Astrocyte (in vitro differentiated cells and primary cell): ENCODE measurements at places on chromosomes 7 and 10.
A peak's percentile ranks its signal among the peaks of the same experiment; 100 is the strongest.

DNA sequence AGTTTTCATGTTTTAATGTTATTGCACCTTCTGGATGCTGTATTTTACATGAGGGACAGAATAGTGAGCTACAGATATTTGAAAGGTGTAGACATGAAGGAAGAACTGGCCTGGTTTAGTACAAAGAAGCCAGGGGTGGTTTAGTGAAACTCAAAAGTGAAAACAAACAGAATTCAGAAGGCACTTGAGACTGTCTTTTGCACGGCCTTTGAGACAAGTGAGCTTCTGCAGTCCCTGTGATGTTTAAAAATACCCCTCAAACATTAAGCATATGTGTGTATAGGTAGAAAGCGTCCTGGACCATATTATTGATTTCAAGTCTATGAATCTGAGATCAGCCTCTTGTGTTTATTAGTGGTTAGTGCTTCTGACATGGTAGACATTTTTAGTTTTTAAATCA, 118.9 kb downstream of the CDK14 start:
- DNase-seq, result no peak

- no peak for DNase-seq
Measured at GRCh38 chr7:105596866-105597265, 15.6 kb upstream of the EFCAB10 start.

DNA sequence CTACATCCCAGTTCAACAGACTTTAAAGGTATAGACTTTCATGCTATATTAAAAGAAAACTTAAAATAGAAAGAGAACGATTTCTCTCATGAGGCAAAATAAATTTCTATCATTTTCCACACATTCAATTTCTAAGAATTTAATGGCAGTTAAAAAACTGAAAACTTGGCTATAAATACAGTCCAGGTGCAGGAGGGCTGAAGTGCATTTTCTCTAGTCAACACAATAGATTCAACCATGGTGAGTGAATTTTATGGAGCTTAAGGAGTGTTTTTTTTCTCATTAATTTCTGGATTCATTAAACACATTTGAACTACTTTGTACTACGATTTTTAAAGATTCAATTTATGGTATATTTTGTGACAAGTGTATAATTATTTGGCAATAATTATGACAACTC, 240.8 kb upstream of the SLC26A5 start:
- no peak for DNase-seq

GRCh38 chr10:9305018-9305655, 1250.6 kb downstream of the GATA3 start:
- DNase-seq, result no peak

- peak; percentile 26 for DNase-seq
Measured at GRCh38 chr10:115857856-115858255, 415.1 kb downstream of the GFRA1 start.

GRCh38 chr7:154559454-154559853, 443.5 kb downstream of the PAXIP1 start:
- DNase-seq, result no peak

- DNase-seq, result no peak
Measured at GRCh38 chr10:89575031-89575430, 39.6 kb upstream of the SLC16A12 start.

DNA sequence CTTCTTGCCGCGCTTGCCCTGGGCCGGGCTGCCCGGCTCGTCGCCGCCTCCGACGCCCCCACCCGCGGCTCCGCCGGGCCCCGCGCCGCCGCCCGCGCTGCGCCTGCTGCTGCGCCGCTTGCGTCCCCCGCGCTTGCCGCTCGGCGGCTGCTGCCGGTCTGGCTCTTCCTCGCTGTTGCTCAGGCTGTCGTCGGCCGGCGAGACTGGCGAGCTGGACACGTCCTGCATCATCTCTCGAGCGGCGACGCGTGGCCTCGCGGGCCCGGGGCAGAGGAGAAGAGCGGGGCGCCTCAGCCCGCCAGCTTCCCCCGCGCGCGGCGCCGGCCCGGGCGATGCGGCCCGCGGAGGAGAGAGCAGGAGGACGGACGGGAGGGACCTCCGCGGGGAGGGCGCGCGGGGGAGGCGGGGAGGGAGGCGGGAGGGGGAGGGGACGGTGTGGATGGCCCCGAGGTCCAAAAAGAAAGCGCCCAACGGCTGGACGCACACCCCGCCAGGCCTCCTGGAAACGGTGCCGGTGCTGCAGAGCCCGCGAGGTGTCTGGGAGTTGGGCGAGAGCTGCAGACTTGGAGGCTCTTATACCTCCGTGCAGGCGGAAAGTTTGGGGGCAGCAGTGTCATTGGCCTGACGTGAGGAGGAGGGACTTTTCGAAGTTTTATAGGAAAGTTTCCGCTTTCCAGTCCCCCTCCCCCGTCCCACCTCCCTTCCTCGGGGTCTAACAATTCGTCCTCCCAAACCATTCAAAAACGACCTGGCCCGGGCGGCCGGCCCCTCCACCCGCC, at the start of gene TWIST1:
TSS of gene TWIST1 (minus strand) at position 546 of the 779 bp plus-strand sequence. CDS start at position 231, 315 bp downstream.
- peak; percentile 87 for DNase-seq

DNA sequence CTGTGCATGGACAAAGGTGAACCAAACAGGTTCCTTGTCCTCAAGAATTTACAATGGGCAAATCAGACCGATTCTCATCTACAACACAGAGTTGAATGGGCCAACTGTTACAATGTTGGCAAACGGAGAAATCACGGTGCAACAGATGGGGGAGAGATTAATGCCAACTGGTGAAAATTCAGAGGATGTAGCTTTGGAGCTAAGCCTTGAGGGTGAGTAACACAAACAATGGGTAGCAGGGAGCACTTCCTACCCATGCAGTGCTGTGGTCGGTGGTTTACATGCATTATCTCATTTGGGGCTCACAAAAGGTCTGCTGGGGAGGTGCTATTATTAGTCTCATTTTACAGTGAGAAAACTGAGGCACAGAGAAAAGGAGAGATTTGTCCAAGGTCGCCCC, 902 bp upstream of the NFE2L3 start:
- no peak for DNase-seq

DNA sequence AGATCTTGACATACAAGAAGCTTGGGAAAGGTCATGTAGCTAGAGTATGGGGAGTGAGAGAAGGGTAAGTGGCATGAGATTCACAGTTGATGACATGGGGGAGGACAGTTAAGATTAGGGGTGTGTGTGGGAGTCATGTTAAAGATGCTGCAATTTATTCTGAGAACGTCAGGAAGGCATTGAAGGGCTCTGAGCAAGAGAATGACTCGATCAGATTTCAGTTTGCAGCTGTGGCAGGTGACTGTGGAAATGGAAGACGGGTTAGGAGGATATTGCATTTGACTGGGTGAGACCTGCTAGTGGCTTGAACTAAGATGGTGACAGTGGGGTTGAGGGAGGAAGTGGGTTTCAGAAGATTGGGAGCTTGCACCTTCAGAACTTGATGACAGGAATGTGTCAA, 5.6 kb downstream of the CDC123 start:
- DNase-seq, result no peak

GRCh38 chr10:122674781-122675180, 24.9 kb downstream of the C10orf120 start:
- DNase-seq, result no peak

DNA sequence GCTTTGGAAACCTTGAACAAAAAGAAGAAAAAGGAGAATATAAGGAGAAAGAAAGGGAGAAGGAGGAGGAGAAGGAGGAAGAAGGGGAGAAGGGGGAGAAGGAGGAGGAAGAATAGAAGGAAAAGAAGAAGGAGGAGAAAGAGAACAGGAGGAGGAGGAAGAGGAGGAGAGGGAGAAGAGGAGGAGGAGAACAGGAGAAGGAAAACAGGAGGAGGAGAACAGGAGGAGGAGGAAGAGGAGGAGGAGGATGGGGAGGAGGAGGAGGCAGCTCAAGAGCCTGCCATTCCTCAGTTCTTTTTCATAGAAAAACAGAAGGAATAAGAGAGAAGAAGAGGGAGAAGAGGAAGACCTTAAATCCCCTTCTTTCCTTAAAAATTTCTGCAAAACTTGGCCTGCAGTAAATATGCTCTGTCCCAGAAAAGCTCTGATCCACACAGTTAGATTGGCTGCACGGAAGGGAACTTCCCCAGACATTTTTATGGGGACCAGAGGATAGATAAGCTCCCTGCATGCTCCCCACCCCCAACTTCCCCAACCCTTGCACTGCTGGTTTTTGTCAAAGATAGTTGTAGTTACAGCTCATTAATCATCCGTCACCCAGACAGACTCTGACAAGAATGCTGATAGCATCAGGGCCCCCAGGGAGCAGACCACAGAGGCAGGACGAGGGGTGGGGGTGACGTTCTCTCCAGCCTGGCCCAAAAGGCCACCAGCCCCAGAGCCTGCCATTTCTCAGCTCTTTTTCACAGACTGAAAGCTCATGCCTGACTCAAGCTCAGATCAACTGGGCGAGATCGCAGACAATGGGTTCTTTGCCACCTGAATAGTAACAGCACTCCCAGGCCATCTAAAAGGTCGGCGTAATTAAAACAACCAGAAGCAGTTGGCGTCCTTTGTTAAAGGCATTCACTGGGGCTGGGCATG, 34.5 kb upstream of the LYZL1 start:
- peak; percentile 73 for DNase-seq

- no peak for DNase-seq
Measured at GRCh38 chr10:58996866-58997265, 179.6 kb upstream of the PHYHIPL start.

DNA sequence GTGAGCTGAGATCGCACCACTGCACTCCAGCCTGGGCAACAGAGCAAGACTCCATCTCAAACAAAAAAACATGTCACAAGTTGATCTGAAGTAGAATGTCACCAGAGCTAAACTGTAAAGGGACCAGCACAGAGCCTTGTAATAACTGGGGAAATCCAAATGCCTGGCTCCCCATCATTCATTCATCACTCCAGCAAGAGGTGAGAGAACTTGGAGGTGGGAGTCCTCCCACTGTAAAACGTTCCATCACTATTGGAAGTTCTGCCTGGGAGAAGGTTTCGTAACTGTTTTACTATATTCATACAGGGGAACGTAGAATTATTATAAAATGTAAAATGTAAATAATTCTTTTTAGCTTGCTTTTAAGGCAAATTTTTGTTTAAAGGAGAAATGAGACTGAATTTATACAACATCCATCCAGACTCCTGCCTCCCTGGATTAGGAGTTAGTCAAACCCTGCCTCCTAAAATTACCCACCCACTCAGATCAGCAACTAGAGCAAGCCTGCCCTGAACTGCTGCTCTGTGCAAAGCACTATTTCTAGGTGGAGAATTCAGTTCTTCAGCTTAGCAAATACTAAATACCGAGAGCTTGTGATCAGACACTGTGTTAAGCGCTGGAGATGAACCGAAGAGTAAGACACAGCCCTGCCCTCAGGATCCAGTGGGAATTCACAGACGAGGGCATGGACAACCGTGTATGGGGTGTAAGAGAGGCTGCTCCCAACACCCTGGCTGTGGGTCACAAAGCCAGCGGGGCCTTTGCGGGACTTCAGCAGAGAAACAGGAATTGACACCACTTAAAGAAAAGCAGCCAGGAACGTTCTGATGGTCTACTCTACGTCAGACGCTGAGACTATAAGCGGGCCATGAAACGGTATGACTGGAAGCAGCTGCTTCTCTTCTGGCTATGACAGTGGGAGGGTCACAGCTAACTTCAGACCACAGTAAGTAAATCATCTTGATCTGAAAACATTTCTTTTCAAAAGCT, 208.3 kb downstream of the ZMYND11 start:
- DNase-seq, result no peak

DNA sequence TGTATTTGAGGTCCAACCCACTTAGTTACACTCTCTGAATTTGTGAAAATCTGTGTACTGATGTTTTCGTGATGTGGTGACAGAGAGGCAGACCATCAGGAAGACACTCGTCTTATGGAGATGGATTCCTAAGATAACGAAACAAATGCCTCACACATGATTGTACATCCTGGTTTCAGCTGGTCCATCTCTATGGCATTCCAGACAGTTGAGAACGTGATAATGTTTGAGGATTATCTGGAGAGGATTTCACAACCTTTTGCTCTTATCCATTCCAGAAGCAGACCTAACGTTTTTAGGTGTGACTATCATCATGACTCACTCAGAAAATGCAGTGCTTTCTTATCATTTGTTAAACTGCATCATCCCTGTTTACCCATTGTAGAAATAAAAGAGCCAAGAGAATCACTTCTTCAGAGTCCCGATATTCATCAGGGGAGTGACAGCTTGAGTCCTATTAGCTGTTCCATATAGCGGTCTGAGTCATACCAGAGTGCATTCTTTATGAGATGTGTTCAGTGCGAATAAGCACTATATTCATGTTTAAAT, 74.5 kb downstream of the BMPER start:
- peak; percentile 92 for DNase-seq

DNA sequence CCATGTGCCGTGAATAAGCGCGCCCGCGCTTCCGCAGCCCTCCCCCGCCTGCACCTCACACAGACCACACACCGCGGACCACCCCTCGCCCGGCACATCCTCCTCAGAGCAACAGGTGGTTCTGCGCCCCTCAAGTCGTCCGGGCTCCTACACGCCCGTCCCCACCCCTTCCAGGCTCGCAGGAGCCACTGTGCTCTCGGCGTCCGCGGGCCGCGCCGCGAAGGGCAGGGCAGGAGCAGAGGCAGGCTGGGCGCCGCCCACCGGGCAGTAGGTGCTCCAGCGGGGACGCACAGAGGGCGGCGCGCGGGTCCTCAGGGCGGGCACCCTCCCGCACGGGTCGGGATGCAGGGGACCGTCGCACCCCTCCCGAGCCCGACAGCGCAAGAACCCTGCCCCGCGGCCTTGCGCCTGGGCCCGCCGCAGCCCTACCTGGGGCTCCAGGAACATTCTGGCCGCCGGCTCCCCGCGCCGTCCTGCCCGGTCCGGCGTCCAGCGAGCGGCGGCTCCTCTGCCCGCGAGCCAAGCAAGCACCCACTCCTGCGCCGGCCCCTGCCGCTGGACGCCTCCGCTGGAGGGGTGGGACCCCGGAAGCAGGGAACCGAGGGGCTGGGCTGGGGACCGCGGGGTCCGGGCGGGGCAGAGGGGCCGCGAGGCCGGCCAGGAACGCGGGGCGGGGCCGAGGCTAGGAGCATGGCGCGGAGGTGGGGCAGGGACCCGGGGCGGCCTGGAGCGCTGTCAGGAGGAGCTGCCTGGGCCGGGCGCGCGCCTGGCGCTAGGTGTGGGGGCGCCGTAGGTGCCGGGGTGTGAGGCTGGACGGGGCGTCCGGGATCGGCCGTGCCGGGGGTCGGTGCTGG, 37.4 kb downstream of the RASGEF1A start:
- DNase-seq, result no peak

- no peak for DNase-seq
Measured at GRCh38 chr7:36191292-36191920, 38.4 kb downstream of the EEPD1 start.

DNA sequence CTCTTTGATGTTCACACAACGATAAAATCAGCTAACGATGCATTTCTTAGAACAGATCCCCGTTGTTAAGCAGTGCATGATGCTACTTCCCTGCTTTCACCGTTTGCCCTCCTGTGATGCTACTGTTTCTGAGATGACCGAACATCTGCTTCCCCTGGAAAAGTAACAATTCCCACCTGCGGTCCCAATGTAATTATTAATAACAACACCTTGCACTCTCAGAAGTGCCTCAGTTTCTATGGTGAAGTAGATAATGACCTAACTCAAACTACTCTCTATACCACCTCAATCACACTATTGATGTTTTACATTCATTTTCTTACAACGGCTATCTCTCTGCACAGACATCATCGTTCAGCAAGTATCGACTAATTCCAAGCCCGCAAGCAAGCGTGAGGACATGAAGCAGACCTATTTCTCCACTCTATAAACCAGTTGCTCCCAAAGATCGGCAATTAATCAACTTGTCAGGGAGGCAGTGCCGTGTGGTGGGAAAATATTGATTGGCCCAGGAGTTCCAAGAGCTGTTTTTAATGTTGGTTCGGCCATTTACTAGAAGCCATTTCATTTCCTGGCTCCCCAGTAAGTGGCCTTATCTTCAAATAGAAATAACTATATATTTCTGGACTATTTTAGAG, 42.7 kb downstream of the FAM107B start:
- no peak for DNase-seq
